ENCODE measurements at places on chromosomes 16 and 17. TPM values are rescaled to one million over a fixed set of nuclear protein-coding genes. Genes with fewer than 3 reads are reported as not detected.

The WNK4 gene
- not detected for total RNA-seq

The OR3A2 gene
- not detected for total RNA-seq

The MT1G gene
- total RNA-seq: not detected

The KRT14 gene
- total RNA-seq: not detected

The TMC7 gene
- 4.3 TPM for total RNA-seq

The SLC52A1 gene
- not detected for total RNA-seq

The AANAT gene
- not detected for total RNA-seq

The ZG16 gene
- total RNA-seq: not detected

The TNP2 gene
- not detected for total RNA-seq

The CA4 gene
- total RNA-seq: not detected

The PALB2 gene
- total RNA-seq: 15.9 TPM

The OR1G1 gene
- total RNA-seq: not detected

The ALOX12 gene
- total RNA-seq: not detected

The CCL17 gene
- not detected for total RNA-seq

The SMG1 gene
- total RNA-seq: 24.8 TPM

The CORO7 gene
- total RNA-seq: 370 TPM

The PYY gene
- not detected for total RNA-seq
